Epithelial cell of prostate (primary cell): ENCODE measurements at places on chromosomes 3 and 15.

DNA sequence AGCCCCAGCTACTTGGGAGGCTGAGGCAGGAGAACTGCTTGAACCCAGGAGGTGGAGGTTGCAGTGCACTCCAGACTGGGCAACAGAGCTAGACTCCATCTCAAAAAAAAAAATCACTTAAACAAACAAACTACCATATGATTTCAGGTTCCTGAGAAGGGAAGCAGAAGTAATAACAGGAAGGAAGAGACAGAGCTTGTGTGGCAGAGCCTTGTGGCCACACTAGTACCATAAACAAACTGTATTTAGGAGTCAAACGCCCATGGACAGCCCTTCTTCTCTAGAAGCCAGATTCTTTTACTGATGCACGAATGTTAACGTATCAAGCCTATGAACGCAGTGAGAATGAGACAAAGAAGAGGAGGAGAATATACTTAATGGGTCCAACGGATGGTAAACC lies 12.0 kb downstream of the MTMR10 start:
- no peak for DNase-seq

DNA sequence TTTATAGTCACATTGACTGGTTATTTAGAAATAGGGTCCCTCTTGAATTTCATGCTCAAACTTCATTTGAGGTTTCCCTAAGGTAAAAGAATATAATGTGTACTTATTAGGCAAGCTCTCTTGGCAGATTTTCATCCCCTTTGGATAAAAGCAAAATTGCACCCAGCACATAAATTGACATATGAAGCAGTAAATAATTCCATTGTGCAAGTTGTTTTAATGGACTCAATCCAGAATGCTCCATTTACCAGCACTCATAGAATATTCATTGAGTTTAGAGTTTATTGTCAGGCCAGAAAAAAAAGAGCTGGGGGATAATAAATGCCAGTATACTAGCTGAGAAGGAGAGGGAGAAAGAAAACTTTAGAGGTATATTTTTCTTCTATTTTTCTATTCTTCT lies 136.8 kb downstream of the TPRG1 start:
- DNase-seq = no peak

DNA sequence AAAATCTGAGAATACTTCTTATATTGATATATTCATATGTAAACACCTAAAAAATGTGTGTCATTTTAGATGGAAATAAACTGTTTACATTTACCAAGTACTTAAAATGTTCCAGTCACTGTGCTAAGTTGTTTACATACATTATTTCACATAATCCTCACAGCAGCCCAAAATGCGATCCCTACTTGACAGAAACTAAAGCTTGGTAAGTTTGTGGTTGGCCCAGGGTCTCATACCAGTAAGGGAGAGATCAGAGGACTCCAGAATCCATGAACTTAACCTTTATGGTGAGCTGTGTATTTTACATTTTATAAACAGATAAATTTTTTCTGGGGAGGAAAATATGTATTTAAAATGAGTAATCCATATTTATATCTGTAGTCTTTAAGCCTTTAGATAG lies 51.2 kb downstream of the SLC25A26 start:
- no peak for DNase-seq

DNA sequence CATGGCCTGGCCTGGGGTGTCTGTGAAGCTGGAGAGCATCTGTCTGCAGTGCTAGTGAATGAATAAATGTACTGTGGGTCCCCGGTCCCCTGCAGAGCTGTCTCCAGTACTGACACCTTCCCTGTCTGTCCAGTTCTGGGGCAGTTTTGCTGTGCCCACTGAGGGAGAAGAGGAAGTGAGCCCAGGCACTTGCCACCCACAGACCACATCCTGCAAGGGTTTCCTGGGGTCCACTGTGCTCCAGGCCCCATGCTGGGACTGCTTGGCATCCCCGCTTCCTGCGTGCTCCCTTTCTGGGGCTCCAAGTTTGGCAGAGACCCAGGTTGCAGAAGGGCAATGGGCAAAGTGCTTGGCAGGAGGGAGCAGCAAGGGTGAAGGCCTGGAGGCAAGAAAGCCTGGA lies 4.9 kb upstream of the SLC6A6 start:
- DNase-seq = no peak

- no peak for DNase-seq
These were observed 102.5 kb downstream of the IQSEC1 start for GRCh38 chr3:12970684-12971083.

DNA sequence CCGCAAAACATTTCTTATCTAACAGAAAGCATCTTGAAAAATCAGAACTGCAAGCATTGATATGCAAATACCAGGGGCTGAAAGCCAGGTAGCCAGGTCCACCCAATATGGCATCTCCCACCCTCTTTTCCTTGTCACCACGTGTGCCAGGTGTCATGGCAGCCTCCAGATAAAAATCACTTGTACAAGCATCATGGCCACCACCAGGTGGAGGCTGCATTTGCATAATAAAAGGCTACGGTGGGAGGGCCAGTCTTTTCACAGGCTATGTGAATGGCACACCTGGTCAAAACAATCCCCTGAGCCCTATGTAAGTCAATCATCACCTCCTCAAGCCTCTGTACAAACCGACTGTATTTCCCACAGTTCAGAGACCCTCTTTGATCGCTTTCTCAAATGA lies 1233.1 kb upstream of the ALCAM start:
- DNase-seq = no peak

DNA sequence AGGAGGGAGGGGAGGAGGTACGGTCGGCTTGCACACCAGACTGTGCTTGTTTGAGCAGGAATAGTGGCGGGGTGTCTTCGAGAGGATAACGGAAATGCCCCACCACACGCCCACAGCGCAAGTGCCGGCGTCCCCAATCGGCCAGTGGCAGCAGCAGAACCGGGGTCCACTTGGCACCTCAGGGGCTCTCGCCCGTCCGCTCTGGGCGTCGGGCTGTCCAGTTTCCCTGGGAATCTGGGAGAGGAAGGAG lies 53.7 kb downstream of the CCDC54 start:
- no peak for DNase-seq

- DNase-seq = no peak
These were observed 353.3 kb downstream of the LPP start for GRCh38 chr3:188507244-188507720.

GRCh38 chr15:30033763-30034162 lies 49.0 kb upstream of the GOLGA8J start:
- DNase-seq = no peak

DNA sequence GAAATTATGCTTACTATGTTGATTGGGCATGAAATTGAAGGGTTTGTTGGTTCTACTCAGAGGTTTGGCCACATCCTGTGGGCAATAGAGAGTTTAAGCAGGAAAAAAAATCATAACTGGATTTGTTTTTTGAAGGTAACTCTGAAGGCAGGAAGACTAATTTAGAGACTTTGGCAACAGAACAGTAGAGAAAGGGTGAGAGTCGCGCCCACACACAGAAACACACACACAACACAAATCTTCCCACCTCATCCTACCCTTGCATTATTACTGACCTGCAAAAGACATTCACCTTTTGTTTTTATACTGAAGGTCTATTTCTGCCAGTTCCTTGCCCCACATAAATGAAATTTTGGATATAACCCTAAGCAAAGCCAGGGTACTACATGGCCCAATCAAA lies 270.6 kb downstream of the TBL1XR1 start:
- DNase-seq = no peak

- DNase-seq = no peak
These were observed 265.2 kb upstream of the GOLGA6L4 start for GRCh38 chr15:83970295-83970890.

DNA sequence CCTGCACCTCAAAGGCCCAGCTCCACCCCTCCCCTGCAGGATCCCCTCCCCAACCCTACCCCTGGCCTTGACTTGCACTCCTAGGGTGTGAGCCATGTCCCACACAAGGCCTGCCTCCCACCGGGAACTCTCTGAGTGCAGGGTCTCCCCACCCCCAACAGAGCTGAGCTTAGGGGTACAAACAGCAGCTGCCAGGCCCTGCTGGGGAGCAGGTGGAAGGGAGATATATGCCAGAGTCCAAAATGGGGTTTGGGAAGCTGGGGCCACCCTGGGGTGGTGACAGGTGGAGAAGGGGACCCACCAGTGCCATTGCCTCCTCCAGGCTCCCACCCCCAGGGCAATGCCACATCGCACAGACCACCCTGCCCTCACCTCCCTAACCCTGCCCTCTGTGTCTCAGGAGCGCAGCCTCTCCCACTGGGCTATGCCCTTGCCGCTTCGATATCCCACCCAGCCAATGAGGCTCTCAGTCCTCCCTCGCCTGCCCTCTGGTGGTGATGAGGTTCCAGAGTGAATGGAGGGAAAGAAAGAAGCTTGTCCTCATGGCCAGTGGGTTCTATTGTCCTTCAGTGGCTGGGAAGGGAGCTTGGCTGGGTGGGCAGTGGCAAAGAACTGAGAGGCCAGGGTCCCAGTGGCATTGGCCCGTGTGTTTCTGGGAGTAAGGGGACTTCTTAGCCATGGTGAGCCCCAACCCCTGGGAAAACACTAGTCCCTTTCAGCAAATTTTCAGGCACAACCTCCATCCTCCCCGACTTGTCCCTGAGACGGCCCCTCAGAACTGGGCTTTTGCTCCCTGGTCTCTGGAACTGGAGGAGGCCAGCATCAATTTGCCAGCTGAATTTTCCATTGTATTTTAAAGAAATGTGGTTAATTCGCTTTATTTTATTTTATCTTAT lies 46.8 kb downstream of the CYP11A1 start:
- DNase-seq = no peak

- DNase-seq = no peak
These were observed 34.0 kb downstream of the BHLHE40 start for GRCh38 chr3:5013021-5013906.

GRCh38 chr3:118468801-118469200 lies 565.8 kb downstream of the IGSF11 start:
- DNase-seq = no peak

GRCh38 chr3:111923095-111923771 lies 55.6 kb upstream of the ABHD10 start:
- DNase-seq = no peak

GRCh38 chr3:170098753-170099152 lies 61.0 kb downstream of the GPR160 start:
- no peak for DNase-seq

- no peak for DNase-seq
These were observed 265.8 kb downstream of the TAFA4 start for GRCh38 chr3:68666429-68667136.

- no peak for DNase-seq
These were observed 102.5 kb downstream of the SST start for GRCh38 chr3:187567661-187568121.

DNA sequence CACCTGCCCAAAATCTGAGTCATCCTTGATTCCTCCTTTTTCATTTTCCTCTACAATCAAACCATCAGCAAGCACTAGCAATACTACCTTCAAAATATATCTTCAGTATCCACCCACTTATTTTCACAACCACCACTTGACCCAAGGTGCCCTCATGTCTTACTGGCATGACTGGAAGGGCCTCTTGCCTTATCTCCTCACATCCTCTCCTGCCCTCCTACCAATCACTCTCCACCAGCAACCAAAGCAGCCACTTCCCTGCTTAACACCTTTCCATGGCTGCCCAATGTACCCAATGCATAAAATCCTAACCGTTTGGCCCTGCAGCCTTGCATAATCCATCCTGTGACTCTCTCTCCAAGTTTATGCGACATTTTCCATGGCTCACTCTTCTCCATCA lies 76.0 kb downstream of the MTHFS start:
- no peak for DNase-seq

DNA sequence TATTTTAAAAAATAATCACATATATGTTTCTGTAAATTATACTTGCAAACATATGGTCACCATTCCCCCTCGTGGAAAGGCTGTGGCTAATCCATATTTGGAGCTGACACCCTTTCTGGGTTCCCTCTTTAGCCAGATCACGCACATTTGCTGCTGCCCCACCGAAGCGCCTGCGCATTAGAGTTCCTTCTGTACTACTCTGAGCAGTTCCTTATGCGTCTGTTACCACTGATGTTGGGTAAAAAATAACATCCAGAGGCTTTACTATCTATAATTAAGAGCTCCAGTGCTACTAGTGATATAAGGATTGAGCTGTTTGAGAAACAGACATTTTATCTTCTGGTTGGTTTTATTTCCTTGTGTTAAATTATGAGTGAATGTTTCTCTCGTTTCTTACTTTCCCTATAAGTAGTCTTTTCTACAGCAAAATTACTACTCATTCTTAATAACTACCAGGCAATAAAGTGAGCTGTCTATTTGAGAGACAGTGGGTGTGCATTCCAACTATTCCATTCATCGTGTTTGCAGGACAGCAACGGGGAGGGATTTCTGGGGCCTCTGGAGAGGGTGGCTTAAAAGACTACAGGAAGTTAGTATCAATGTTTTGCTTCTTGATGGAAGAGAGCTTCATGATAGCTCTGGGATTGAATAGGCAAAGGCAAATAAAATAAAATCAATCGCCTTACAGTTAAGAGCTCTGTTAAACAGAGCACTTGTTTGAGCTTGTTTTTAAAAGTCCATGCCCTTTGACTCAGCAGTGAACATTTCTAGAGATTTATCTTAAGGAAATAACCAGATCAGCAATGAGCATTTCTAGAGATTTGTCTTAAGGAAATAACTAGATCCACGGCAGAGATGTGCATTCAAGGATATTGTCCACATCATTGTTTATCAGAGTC lies 245.2 kb downstream of the CD47 start:
- DNase-seq = no peak

DNA sequence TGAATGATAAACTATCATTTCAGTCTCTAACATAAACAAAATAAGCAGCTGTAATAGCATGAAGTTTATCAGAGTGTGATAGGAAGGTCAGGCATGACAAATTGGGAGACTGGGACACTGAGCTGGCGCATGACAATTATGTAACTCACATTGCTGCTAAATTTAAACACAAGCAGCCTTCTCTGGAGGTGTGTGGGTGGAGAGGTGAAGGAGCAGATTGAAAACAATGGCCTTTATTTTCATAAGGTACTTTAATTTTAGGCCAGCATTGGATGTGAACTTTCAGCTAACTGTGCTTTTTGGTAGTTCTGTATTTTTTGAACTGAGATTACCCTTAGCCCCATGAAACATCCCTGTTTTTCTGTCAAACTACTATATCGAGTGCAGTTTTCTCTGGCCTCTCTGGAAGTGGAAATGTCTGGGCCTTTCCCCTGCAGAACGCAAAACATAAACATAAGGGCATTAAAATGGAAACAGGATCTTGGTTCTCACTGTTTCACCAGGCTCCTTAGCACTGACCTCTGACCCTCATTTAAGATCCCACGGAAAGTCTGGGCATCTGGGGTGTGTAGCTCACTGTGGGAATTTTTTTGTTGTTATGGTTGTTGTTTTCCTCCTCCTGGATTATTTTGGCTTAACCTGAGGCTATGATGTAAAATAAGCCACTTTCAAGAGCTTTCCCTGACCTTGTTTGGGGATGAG lies 160.1 kb upstream of the DPH6 start:
- DNase-seq = no peak
